ENCODE measurements at places on chromosomes 5 and 9. TPM values are rescaled to one million over a fixed set of nuclear protein-coding genes. Genes with fewer than 3 reads are reported as not detected.
A peak's percentile ranks its signal among the peaks of the same experiment; 100 is the strongest.

HAVCR2 gene
- 38.0 TPM for total RNA-seq

OR2K2 gene
- not detected for total RNA-seq

ZNF484 gene
- total RNA-seq, result 13.9 TPM

GRCh38 chr9:88635151-88635550 lies 100.2 kb downstream of the NXNL2 start:
- H3K4me1 ChIP-seq, result no peaks in the 10 kb centered on the region
- H3K36me3 ChIP-seq, result no peaks in the 10 kb centered on the region
- no peaks in the 10 kb centered on the region for H3K27me3 ChIP-seq
- DNase-seq, result no peak
- H3K27ac ChIP-seq, result no peak overlapping the region

- H3K27me3 ChIP-seq, result no peaks in the 10 kb centered on the region
- H3K36me3 ChIP-seq, result no peaks in the 10 kb centered on the region
- no peak overlapping the region for H3K4me3 ChIP-seq
- no peak overlapping the region for H3K27ac ChIP-seq
Measured at GRCh38 chr5:102853680-102854079, 98.6 kb downstream of the PAM start.

GRCh38 chr5:1444361-1445189 lies 665 bp downstream of the SLC6A3 start:
- no peaks in the 10 kb centered on the region for H3K36me3 ChIP-seq
- H3K4me3 ChIP-seq, result peak overlapping the region; percentile 35
- peaks cover 7% of the 10 kb centered on the region for H3K27me3 ChIP-seq
- DNase-seq, result no peak
- no peaks in the 10 kb centered on the region for H3K4me1 ChIP-seq

All from thoracic aorta (tissue), 2 donors.